Right cardiac atrium (tissue), 5 donors: ENCODE measurements at places on chromosomes 5 and 9. TPM values are rescaled to one million over a fixed set of nuclear protein-coding genes. Genes with fewer than 3 reads are reported as not detected.

- DNase-seq: no peak
Measured at GRCh38 chr5:93595420-93596147, 12.6 kb downstream of the NR2F1 start.

DNA sequence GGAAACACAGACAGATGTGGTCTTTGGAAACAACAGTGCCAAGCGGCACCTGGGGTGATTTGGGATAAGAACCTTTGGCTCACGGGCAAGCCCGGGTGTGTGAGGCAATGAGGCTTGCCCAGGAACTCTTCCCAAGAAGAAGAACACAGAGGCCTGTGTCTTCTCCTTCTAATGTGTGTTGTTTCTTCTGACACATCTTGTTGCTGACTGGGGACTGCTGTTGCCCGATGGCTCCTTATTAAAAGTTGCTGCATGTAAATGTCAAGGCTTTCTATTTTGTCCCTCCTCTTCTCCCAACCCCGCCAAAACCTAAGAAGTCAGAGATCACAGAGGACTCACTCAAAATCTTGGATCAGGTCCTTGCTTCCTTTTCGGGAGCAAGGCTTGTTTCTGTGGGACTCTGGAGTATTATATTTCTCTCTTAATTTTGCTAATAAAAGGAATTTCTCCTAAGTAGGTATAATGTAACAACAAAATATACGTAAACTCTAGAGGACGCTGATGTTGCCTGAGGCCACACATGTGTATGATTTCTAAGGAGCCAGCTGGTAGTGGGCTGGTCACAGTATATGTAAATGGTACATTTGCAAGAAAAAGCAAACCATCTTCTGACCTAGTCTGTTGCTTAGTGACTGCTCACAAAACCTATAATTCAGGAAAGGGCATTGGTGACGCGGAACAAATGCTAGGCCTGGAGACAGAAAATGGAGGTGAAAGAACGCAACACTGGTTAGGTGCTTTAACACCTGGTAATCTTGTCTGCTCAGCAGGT lies 232.5 kb downstream of the GADD45G start:
- no peak for DNase-seq

The SHOC1 gene
- not detected for total RNA-seq

The ACTL7A gene
- not detected for total RNA-seq

DNA sequence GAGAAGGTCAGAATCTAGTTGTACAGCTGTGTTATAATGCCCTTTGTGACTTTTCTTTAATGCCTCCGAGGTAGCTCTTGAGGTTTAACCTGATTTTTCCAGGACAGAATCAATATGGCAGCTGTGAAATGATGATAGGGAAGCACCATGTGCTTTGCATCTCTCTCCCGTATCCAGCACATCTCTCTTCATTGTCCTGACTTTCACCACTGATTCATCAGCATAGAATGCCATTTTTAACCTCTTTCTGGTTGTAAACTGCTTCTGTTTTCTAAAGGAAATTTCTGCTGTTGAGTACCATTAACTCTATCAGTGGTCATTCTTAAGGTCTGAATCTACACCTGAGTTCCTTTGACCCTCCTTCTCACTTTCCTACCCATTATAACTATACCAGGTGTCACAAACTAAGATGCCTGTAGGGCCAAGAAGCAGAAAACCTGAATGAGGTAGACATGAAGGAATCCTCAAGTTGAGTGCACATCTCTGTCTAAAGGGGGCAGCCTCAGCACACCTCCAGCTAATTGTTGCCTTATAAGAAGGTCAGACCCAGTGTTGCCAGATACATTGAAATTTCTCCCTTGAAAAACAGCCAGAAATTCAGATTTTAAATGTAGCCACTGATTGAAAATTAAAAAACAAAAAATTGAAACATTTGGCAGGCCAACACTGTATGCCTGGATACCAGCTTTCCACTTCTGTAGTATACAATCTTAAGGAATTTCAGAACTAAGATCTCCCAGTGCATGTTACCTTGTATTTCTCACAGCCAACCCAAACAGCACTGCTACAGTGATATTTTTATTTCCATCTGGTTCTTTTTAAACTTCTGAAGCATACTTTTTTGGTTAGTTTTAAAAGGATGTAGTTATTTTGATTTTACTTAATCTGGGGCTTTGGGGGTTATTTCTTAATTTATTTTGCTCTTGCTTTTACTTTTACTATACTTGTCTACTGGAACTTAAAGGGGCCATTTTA lies 35.8 kb upstream of the TLX3 start:
- DNase-seq: no peak

The DNM1 gene
- 7.4 TPM for total RNA-seq
